Activated CD4-positive, alpha-beta T cell treated with anti-CD3 and anti-CD28 coated beads, Interleukin-2, Interleukin-6, amounts not matched to agents 100 ng/mL and 50 ng/mL, durations not matched to agents 16 hours and 8 hours (primary cell): ENCODE measurements at places on chromosomes 3 and 15.
A peak's percentile ranks its signal among the peaks of the same experiment; 100 is the strongest.

DNA sequence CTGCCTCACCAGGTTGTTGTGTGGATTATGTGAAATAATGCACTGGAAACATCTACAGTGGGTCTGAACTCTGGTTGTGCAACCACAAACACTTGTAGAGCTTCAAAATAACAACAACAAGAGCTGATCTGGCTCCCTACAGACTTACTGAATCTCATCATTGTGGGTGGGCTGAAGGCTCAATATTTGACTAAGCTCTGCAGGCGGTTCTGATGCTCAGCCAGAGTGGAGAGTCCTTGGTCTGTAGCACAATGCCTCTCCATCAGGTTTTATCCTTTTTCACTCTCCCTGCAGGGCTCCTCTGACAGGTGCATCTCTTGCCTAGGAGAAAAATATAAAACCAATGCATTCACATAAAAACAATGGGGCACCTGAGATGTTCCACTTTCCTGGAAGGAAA lies 456.3 kb upstream of the ONECUT1 start:
- no peak for DNase-seq

- DNase-seq, result peak; percentile 77
Measured at GRCh38 chr3:46299608-46300460, 54.1 kb upstream of the CCR2 start.

DNA sequence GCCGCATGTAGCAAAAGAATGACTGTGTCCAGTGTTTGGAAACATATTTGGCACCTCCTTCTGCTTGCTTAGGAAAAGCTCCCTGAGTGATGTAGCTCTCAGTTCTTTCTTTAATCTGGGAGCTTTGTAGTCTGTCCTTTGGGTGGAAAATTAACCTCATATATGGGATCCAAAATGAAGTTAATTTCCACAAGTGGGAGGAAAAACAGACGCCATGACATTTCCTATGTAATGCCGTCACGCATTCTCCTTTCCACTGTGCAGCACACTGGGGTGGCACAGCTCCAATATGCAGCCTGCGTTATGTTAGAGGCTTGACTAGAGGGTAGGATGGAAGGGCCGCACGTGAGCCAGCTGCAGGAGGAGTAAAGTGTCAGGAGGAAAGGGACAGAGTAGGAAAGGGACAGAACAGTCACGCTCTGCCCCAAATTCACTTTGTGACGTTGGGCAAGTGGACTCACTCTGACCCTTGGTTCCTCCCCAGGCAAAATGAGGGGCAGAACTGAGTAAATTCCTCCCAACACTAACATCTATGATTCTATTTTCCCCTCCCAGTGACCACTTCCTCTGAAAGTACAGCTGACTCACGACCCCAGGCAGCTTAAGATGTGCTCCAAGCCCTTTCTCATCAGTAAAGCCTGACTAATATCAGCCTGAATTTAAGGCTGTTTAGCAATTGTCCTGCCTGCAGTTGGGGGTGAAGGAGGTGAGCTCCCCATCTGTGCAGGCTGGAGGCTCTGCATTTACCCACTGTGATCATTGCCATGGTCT lies 176.5 kb upstream of the PFN2 start:
- DNase-seq, result peak; percentile 34

DNA sequence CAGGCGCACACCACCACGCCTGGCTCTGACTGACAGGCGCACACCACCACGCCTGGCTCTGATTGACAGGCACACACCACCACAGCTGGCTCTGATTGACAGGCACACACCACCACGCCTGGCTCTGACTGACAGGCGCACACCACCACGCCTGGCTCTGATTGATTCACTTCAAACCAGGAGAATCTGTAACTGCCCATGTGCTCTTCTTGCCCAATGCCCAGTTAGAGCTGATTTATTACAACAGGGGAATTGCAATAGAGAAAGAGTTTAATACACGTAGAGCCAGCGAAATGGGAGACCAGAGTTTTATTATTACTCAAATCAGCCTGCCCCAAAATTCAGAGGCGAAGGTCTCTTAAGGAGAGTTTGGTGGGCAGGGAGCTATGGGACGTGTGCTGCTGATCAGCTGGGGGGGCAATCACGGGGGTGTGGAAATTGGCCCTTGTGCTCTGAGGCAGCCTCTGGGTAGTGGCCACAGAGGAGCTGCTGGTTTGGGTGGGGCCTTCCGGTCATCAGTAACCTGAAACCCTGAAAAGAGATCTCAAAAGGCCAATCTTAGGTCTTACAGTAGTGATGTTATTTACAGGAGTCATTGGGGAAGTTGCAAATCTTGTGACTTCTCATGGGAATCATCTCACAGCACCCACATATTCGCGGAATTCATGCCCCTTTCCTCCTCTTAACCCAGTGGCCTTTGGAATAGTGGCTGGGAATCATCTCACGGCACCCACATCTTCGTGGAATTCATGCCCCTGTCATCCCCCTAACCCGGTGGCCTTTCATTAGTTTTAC lies 63.8 kb upstream of the TFRC start:
- DNase-seq, result no peak

GRCh38 chr3:157319672-157320071 lies 117.0 kb upstream of the PTX3 start:
- DNase-seq, result no peak

DNA sequence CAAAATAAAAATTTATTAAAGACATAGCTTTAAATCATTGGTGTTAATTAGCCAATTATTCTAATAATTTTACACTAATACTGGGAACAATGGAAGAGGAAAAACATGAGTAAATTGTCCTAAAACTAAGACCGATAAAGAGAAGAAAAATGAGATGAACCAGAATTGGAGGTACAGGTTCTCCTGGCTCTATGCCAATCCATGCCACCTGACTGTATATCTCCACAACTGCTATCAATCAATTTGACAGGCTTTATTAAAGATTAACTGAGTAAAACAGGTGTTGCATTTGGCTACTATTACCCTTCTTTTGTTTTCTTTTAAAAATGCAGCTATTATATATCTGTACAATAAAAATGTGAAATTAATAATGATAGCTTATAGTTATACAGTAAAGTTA lies 850.0 kb downstream of the CADM2 start:
- DNase-seq, result no peak
